ENCODE measurements at places on chromosomes 3 and 15.

GRCh38 chr3:73787620-73788019, 162.9 kb upstream of the PDZRN3 start:
- no peak for DNase-seq

GRCh38 chr3:27907929-27908328, 185.8 kb upstream of the EOMES start:
- no peak for DNase-seq

DNA sequence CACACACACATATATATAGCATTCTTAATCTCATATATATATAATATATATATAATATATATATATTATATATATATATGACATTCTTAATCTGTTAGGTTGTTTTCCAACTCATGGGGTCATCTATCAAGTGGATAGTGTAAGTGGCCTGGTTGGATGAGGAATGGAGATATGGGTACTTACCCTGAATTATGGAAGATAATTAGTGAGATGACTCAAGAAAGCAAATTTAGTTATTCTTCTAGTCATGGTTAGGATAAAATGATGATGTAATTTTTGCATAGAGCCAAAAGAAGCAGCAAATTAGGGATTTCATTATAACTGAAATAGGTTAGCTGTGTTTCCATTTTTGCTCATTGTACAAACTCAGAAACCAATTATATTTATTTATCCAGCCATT, 448.2 kb downstream of the LPP start:
- DNase-seq, result no peak

GRCh38 chr3:194617827-194618226, 15.4 kb downstream of the TMEM44 start:
- no peak for DNase-seq

DNA sequence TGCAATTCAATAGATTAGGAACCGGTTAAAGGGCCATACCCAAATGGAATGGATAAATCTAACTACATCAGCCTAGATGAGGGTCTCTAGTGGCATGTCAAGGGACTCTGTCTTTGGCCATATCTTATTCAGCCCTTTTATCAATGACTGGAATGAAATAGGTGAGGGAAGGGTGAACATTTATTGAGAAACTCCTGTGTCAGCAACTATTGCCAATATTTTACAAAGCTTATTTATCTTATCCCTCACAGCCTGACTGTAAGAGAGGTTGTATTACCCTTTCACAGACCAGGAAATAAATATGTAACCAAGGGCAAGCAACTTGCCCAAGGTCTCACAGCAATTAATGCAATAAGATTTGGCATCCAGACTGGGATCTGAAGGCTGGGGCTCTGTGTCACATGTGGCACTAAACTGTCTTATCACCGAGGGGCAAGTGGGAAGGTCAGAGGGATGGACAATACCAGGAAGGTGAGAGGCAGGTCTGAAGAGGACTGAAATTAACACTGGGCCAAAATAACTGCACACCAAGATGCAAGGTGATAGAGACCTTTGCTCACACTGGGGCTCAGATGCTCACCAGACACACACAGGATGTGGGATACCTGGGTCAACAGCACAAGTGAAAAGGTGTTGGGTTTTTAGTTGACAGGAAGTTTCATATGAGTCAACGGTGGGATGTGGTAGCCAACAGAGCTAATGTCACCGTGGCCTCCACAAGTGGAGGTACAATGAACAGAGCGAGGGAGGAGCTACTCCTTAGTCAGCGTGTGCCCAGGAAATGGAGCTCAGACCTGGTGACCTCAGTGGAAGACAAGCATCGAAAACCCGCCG, 261.3 kb downstream of the RPLP1 start:
- DNase-seq, result no peak

GRCh38 chr3:14920536-14920935, 26.8 kb upstream of the NR2C2 start:
- no peak for DNase-seq

All from COLO829 (cell line).